ENCODE measurements at places on chromosomes 4 and X.

DNA sequence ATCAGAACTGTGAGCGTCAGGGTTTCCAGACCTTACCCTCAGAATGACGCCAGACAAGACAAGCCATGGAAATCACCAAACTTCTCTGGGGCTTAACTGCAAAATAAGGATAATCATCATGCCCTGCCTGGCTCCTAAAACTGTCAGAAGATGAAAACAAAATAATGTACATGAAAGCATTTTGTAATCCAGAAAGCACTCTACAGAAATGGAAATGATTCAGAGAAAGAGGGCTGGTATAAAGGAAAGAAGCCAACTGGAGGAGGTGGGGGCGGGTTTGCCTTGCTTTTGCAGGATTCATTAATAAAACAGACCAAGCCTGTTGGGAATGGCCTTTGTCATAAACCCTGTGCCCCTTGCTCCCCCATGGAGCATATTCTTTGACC, 47.3 kb downstream of the SEPSECS start:
- DNase-seq: no peak

DNA sequence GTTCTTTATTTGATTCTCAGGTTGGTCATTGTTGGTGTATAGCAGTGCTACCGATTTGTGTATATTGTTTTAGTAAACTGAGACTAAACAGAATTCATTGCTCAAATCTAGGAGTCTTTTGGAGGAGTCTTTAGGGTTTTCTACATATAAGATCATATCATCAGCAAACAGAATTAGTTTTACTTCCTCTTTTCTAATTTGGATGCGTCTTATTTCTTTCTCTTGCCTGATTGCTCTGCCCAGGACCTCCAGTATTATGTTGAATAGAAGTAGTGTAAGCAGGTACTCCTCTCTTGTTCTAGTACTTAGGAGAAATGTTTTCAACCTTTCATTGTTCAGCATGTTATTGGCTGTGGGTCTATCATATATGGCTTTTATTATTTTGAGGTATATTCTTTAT, 92.6 kb downstream of the IQCM start:
- no peak for DNase-seq

GRCh38 chr4:174217273-174218126, 66.0 kb downstream of the FBXO8 start:
- no peak for DNase-seq

DNA sequence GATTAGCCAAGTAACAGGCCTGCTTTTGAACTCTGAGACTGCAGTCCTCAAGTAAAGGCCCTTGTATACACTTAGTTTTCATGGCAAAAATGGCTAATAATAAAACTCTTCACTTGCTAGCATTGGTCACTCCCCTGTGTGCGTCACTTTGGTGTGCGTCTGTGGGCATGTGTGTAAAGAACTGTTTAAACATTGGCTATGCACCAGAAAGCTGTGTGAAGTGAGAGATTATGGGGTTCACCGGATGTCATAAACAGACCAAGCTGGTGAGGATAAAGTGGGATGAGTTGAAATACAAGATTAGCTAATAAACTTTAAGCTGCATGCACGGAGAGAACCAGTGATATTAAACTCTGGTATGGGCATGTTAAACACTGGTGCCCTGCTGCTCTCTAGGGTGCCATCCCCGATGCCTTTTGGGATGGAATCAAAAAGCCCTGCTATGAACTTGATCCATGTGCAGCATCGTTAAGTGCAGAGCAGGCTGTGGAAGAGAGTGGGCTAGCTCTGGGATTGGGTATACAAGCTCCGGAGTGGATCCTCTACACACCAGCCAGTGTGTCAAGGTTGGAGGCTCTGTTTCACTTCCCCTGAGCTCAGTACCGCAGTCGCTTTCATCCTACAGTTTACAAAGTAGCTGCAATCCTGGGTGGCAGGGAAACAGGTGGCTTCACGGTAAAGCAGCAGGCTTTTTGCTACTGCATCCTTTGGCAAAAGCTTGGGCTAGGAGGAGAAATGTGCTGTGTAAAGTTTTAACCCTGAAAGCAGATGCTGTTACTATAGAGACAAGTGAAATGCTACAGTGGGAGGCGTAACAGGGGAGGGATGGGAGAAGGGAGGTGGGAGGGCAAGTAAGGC, 108.3 kb upstream of the SLC4A4 start:
- no peak for DNase-seq

GRCh38 chrX:56130436-56130835, 101.7 kb upstream of the KLF8 start:
- no peak for DNase-seq

- no peak for DNase-seq
These were observed 9.4 kb downstream of the LETM1 start for GRCh38 chr4:1846580-1846979.

GRCh38 chrX:31445542-31445941, 373.7 kb upstream of the FTHL17 start:
- DNase-seq: no peak

- no peak for DNase-seq
These were observed 75.1 kb downstream of the BLTP1 start for GRCh38 chr4:122227202-122227601.

DNA sequence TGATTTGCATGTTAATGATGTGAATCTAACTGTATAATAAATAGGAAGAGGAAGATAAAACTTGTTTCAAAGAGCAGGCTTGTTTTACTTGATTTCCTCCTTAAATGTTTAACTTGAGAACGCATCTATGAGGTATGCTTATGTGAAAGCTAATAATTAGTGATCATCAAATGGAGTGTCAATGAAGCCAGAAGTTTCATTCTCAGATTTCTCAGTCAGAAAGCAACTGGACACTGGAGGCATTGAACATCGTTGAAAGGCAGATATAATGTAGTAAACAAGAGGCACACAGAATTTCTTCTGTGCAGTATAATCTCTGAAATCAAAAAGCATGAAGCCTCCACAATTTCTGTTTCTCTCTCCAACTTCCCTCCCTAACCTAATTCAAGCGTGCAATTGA, 672.9 kb downstream of the ADGRL3 start:
- DNase-seq: no peak

- no peak for DNase-seq
These were observed 1.7 kb downstream of the PHF8 start for GRCh38 chrX:54042609-54043021.

DNA sequence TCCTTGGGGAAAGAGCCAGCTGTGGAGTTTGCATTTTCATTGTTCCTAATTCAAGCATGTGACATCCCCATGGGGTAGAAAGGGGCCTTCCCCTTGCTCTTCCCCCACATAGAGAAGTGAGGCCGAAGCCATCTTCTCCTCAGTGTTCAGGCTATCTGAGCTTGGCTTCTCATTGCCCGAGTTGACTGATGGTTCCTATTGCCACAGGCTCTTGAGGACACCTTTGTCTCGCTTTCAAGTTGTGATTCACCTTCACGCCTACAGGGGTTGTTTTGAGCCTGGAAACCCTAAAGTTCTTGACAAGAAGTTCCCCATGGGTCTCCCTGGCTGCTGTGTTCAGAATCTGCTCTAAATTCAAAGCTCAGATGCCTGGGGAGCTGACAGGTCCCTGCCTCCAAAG, 25.0 kb downstream of the CCNQ start:
- DNase-seq: no peak

- no peak for DNase-seq
These were observed 56.9 kb downstream of the ATG4A start for GRCh38 chrX:108148524-108148923.

- DNase-seq: no peak
These were observed 6.6 kb downstream of the KIT start for GRCh38 chr4:54664400-54664799.

- no peak for DNase-seq
These were observed 62.5 kb downstream of the PPEF1 start for GRCh38 chrX:18769812-18770573.

DNA sequence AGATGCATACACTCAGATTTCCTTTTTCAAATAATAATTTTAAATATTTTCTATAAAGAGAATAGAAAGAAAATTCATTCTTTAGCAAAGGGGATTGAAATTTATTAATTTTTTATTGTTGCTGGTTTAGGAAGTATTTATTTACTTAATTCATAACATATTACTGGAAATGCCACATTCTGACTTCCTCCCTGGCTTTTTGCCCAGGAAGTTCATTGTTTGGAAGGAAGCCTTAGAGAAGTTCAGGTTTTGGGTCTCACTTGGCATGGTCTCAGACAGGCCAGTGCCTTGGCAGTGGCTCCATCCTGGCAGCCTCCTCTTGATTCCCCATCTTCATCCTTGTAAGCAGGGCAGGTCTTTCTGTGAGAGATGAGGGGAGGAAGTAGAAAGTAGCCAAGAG, 50.5 kb downstream of the IL15 start:
- no peak for DNase-seq

DNA sequence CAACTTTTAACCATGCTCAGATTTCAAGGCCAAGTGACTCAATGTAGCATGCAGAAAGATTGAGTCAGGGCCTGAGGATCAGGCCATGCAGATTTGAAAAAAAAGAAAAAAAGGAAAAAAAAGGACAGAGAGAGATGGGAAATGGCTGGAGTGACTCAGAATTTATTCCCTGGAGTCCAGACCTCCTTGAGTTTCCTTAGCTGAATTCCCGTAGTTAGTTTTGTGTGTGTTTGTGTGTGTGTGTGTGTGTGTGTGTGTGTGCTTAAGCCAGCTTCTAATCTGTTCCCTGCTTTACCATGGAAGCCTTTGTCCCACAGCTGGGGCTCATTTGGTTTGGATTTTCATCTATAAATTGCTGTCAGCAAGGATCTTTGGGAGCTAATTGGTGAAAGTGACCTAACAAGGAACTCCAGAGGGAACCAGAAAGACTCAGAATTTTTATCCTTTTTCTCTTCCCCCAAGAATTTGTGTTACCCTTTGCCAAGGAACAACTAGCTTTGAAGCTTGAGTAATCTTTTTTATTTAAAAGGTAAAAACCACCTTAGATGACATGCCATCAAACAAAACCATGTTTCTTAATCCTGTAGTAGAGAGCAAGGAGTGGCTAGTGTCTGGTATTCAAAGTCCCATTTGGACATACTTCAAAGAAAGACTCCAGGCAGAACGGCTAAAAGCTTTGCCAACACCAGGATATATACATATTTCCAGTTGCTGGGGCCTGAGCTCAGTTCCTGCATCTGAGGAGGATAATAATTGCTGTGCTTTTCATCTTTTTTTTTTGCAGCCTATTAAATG, 109.0 kb upstream of the DDIT4L start:
- DNase-seq: no peak

- DNase-seq: no peak
These were observed 19.8 kb downstream of the C4orf50 start for GRCh38 chr4:5998333-5998936.

- DNase-seq: no peak
These were observed 25.8 kb upstream of the FAM193A start for GRCh38 chr4:2510351-2511259.

DNA sequence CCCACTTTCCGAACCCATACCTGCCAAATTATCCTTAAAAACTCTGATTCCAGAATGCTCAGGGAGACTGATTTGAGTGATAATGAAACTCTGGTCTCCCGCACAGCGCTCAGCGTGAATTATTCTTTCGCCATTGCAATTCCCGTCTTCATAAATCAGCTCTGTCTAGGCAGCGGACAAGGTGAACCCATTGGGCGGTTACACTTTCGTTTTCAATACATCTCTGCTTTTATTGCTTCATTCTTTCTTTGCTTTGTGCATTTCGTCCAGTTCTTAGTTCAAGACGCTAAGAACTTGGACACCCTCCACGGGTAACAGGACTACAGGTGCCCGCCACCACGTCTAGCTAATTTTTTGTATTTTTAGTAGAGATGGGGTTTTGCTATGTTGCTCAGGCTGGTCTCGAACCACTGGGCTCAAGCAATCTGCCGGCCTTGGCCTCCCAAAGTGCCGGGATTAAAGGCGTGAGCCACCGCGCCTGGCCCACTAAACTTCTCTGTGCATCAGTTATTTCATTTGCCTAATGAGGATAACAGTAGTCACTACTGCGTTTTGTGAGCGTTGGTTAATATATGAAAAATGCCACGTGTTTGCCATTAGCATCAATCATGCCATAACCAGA, 936 bp upstream of the PGK1 start:
- DNase-seq: no peak

- no peak for DNase-seq
These were observed 36.8 kb downstream of the GPRIN3 start for GRCh38 chr4:89270792-89271191.

DNA sequence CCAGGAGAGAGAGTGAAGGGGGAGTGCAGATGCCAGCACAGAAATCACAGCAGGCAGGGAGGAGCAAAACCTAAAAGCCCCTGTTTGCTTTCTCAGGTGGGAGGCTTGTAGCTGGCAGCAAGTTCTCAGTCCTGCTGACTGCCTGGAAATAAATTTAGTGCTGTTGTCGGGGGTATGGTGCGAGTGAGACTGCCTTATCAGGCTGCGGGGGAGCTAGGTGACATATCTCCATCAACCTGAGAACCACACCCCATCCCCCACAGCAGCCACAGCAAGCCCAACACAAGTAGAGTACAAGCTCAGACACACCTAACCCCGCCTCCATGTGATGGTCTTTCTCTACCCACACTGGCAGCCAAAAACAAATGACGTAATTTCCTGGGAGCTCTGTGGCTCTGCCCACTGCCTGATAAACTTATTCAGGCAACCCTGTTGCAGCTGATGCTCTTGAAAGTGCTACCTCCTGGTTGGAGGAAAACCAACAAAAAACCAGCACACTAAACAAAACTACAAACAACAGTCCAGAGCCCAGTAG, 953.4 kb upstream of the NDST4 start:
- DNase-seq: no peak

Measured in stimulated activated CD4-positive, alpha-beta T cell treated with anti-CD3 and anti-CD28 coated beads, TNF-alpha, amount 100 ng/mL, for 1 hour (primary cell).